ENCODE measurements at places on chromosomes 3 and 15. TPM values are rescaled to one million over a fixed set of nuclear protein-coding genes. Genes with fewer than 3 reads are reported as not detected.
A peak's percentile ranks its signal among the peaks of the same experiment; 100 is the strongest.

The UNC13C gene
- not detected for total RNA-seq

The TMEM207 gene
- total RNA-seq: not detected

The TNNC1 gene
- total RNA-seq: 2.1 TPM

The FAM131A gene
- 3.1 TPM for total RNA-seq

The NTRK3 gene
- not detected for total RNA-seq

The ZNF620 gene
- total RNA-seq: 4.0 TPM

The RAB6B gene
- total RNA-seq: 1.2 TPM

The SLC28A1 gene
- total RNA-seq: not detected

The TF gene
- total RNA-seq: 0.03 TPM

The PDCD7 gene
- 31.5 TPM for total RNA-seq

The TWF2 gene
- 154 TPM for total RNA-seq

The HERC2 gene
- total RNA-seq: 42.6 TPM

DNA sequence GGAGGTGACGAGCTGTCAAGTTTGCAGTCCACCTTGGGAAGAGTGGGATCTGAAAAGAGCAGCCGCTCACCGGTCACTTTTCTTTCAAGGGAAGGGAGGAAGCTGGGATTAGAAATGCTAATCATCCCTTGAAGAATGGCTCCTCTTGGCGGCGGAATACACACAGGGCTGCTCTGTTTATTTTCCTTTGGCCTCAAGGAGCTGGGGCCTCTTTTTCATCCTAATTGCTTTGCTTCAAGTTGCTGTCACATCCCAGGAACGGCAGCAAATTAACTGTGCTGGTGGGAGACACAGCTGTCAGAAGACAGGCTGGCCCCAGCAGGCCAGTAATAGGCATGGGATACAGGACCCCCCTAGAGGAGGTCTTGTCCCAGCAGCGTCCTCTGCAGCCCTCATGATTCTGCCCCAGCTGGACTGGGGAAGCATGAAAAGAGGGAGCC lies 6.7 kb downstream of the KBTBD13 start:
- DNase-seq: no peak

DNA sequence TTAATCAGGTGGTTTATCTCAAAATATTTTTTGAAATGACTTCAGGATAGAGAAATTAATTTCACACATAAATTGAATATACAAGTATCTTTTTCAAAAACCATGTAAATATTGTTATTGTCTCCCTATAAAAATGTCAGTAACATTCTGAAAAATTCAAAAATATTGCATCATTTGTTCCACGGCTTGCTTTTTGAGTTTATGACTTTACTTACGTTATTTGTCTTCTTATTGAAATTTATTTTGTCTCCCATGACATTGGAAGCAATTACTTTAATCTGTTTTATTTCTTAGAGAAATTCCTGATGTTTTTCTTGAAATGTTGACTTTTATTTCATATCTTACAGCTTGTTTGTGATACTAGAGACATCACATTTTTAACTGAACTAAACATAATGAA lies 56.9 kb upstream of the P2RY1 start:
- no peak for DNase-seq

- DNase-seq: no peak
Observed at GRCh38 chr3:61928776-61929314, 367.5 kb downstream of the PTPRG start.

DNA sequence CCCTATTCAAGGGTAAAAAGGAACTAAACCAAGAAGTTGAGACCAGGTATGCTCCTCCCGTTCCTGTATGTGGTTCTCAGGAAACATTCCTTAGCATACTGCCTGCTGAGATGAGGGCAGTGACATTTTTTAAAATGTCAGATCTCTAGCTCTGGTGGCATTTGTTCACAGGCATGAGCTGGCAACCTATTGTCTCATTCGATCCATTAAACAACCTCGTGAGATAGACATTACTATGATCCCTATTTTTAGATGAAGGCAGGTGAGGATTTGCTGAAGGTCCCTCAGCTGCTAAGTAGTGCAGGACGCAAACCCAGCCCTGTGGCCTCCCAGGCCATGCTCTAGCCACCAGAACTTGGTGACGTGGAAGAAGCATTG lies 74.9 kb downstream of the SIDT1 start:
- no peak for DNase-seq

DNA sequence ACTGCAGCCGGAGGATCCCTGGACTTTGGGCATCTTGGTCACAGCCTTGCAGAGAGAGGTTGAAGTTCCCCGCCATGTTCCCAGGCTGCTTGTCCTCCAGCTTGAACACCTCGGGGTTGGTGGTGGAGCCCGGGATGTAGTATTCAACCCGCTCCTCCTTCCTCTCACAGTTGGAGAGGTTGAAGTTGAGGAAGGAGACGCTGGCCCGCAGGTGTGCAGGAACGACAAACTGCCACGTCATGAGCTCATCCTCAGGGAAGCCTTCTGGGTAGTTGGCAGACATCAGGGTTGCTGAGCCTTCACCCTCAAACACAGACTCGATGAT lies 35.7 kb downstream of the CDCP1 start:
- DNase-seq: no peak

GRCh38 chr15:91911844-91912243 lies 58.3 kb downstream of the SLCO3A1 start:
- no peak for DNase-seq

GRCh38 chr15:92158426-92158825 lies 235.3 kb upstream of the ST8SIA2 start:
- DNase-seq: peak; percentile 42

DNA sequence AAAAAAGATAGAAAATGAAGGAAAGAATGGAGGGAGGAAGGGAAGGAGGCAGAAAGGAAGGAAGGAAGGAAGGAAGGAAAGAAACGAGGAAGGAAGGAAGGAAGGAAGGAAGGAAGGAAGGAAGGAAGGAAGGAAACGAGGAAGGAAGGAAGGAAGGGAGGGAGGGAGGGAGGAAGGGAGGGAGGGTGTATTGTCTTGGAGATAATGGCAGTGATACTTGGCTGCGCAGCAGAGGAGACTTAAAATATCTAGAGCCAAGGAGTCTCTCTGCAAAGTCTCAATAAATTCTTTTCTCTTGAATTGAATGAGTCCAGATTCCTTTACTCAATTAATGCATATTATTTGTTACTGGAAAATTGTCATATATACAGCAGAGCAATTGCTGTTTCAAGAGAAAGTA lies 1059.7 kb downstream of the ZPLD1 start:
- no peak for DNase-seq

- no peak for DNase-seq
Observed at GRCh38 chr15:71110405-71111180, 4.7 kb upstream of the THSD4 start.

DNA sequence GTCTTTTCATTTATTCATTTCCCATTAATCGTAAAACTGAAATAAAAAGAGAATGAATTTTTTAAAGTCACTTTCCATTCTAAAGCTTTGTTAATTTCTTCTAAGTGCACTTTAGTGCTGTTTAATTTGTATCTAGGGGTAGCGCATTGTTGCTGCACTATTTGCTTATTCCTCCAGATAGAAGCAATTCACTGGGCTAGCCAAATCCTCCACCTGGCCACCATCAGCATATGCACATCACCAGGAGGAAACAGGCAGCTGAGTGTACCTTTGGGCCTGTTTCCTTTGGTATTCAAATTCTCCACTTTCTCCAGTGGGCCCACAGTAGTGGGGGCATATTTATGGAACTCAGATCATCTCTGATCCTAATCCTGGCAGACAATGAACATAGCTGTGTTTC lies 29.8 kb upstream of the CPB1 start:
- no peak for DNase-seq

- DNase-seq: no peak
Observed at GRCh38 chr15:77881950-77882349, 195.6 kb downstream of the TBC1D2B start.

GRCh38 chr3:32495085-32495484 lies 7.6 kb downstream of the CMTM6 start:
- no peak for DNase-seq

DNA sequence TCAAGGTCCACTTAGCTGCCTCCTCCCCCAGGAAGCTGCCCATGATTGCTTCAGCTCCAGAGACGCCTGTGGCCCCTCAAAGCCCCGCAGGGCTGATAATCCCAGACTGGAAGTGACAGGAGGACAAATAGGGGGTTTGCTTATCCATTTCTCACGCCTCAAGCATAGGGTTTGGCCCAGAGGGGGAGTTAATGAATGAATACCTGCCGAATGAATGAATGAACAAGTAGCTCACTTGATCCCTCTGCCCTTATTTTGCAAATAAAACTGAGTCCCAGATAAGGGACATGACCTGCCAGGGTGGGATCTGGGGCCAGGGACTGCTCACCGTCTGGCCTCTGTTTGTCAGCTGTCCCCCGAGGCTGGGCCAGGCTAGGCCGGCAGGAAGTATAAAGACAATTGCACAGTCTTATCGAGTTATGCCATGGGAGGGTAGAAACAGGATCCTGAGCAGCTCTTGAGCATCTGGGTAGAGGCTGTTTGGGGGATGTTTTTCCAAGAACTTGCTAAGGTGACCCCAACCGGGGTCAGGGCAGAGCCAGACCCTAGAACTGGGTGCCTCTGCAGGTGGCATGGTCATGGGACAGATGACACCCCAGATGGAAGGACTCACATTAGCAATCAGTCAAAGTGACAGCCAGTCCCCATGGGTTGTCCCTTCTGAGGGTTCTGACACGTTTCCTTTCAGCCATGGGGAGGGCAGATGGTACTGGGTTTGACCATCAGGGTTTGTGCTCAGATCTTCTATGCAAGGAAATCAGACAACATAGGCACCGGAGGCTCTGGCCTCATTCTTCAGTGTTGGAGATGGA lies 45.0 kb downstream of the IQSEC1 start:
- no peak for DNase-seq

- DNase-seq: no peak
Observed at GRCh38 chr3:54706738-54707137, 221.1 kb downstream of the LRTM1 start.

DNA sequence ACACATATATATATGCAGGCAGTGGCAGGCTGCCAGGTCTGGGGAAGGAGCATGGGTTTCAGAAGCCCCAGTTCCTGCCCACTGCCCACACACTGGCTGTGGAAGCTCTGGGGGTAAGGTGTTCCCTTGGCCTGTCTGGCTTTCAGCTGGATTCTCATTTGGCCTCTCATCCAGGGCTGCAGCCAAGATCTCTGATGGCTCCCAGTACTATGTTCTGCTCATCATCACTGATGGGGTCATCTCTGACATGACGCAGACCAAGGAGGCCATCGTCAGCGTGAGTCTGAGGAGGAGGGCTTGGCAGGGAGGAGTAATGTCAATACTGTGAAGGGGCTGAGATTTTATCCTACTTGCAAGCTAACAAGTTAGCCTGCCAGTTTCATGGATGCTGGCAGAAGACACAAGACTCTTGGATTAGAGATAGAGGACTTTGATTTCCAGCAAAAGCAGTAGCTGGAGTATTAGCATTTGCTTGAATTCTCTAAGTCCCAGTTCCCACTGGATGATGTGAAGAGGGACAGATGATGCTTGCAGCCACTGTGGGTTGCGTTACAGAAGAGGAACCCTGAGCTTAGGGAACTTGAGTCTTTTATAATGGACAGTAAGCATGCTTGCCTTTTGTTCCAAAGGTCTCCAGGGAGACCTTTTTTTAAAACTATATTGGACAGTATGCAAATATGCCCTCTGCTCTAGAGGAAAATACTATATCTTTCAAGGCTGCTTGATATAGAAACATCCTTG lies 5.6 kb upstream of the BRPF1 start:
- no peak for DNase-seq

DNA sequence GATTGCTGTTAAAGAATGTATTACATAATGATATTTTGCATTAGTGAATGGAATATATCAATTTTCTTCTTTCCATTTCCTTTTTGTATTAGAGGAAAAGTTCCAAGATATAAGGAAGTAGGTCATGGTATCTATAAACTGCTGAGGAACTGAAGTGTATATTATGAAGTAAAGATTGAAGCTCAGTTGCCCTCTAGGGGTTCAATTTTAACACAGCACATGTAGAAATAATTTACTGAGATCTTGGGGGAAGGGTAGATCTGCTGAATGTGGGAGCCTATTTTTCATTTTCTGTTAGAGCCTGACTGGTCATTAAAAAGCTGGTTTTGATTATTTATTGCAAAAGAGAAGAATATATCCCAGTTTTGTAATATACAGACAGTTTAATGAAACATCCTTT lies 45.2 kb downstream of the CMC1 start:
- no peak for DNase-seq

DNA sequence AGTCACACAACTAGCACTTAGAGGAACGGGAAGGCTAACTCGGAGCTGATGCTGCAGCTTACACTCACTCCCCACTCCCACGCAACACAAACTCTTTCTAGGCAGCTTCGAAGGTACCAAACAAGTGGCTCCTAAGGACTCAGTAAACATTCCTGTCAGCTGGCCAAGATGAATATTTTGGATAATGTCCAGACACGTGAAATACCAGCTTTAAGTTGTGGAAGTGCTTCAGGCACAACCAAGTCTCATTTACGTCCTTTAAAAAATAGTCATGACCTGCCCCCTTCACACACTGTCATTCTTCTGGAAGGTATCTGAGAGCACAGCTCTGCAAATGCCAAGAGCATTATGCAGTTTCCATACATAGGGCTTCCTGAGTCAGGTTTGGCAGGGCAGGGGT lies 1005.9 kb upstream of the CFAP20DC start:
- DNase-seq: no peak

DNA sequence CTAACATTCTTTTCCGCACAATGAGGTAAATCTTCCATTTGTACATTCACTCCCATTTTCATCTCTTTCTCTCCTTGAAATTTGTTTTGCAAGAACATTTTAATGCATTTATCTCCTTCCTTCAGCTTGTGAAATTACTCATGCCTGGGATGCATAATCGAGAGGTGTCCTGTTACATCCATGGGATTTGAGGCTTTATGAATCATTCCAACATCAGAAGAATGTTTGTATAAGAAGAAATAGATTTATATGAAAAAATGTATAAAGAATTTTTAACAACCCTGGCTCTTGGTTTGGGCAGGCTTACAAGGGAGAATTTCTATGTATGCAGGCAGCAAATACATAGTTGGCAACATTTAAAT lies 93.2 kb upstream of the MBNL1 start:
- no peak for DNase-seq

GRCh38 chr15:43968551-43968950 lies 141.7 kb downstream of the WDR76 start:
- DNase-seq: no peak

- no peak for DNase-seq
Observed at GRCh38 chr15:39735120-39735717, 47.4 kb downstream of the FSIP1 start.

All from activated CD8-positive, alpha-beta T cell treated with anti-CD3 and anti-CD28 coated beads, Interleukin-2, amount 10 ng/mL, durations not matched to agents 7 days and 5 days (primary cell).